ENCODE measurements at places on chromosomes 3 and 15. TPM values are rescaled to one million over a fixed set of nuclear protein-coding genes. Genes with fewer than 3 reads are reported as not detected.

Gene PDCD7
- 12.5 TPM for total RNA-seq

Gene REC114
- total RNA-seq, result not detected

Gene LTF
- 0.09 TPM for total RNA-seq

Gene BCHE
- 0.09 TPM for total RNA-seq

Gene DNASE1L3
- 0.09 TPM for total RNA-seq

Gene GXYLT2
- total RNA-seq, result 0.54 TPM

Gene TLR9
- not detected for total RNA-seq

Gene AGTR1
- total RNA-seq, result not detected

Gene THSD4
- 20.1 TPM for total RNA-seq

Gene CYP1A2
- not detected for total RNA-seq

Gene PEX5L
- not detected for total RNA-seq

Gene SCAANT1
- total RNA-seq, result 1.2 TPM

Gene SLC6A1
- total RNA-seq, result 0.19 TPM

Gene CAMK2N2
- not detected for total RNA-seq

Gene KLF15
- total RNA-seq, result 0.63 TPM

Gene GPR27
- total RNA-seq, result not detected

Gene HES1
- total RNA-seq, result 34.5 TPM
